ENCODE measurements at places on chromosomes 12 and 14.

GRCh38 chr14:21202463-21203358 lies 46.8 kb upstream of the OR5AU1 start:
- no peak for DNase-seq

DNA sequence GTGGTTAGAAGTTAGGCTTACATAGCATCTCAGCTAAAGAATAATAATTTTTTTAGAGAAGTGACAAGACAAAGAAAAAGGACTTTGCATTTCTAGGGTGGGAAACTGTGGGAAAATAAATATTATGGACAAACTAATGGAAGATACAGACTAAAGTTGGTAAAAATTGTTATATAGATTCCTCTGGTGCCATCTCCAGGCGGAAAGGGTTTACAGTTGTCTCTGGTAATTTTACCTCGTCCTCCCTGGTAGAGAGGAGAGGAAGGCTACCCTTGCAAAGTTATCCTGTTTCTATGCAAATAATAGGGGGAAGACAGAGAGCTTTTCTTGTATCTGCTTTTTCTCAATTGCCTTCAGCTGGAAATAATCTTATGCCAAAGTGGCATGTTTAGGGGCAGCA lies 5.2 kb downstream of the OR11G2 start:
- no peak for DNase-seq

DNA sequence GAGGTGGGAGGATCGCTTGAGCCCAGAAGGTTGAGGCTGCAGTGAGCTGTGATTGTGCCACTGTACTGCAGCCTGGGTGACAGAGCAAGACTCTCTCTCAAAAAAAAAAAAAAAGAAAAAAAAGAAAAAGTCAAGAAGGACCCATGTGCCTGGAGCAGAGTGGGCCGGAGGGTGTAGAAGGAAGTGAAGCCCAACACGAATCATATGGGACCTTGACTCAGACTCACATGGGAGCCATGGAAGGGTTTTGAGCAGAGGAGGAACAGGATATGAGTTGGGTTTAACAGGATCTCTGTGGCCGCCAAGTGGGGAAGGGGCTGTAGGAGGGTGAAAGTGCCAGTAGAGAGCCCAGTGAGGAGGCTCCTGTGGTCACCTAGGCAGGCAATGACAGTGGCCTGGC lies 165.4 kb downstream of the PHETA1 start:
- no peak for DNase-seq

- peak; percentile 16 for DNase-seq
Observed at GRCh38 chr12:30613119-30613830, 82.4 kb downstream of the IPO8 start.

DNA sequence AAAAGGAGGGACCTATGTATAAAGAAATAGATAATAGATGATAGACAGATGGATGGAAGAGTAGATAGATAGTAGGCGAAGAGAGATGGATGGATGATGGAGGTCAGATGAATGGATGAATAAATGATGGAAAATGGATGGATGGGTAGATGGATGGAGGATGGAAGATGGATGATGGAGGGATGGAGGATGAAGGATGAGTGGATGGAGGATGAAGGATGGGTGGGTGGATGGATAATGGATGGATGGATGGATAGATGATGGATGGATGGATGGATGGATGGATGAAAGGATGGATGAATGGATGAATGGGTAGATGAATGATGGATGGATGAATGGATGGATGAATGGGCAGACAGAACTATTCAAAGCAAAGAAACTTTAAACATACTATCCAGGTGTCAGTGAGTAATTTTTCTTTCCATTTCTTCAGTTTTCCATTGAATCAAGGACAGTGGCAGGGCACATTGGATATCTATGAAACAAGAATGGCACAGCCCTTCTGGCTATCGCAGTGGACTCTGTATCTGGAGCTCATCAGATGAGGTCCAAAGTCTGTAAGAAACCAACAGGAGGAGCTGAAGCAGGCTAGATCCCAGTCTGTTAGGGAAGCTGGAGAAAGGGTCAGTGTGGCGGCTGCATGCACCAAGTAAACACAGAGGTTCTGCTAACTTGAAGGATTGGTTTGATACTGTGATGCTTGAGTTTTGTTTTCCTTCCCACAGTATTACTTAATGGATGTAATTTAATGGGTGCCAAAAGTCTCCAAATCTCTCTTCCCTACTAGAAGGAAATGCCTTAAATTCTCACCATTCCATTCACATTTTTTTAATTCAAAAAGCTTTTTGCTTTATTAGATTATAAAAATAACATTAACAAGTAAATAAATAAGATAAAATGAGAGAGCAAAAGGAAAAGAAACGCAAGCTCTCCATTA lies 18.1 kb upstream of the MED13L start:
- DNase-seq, result no peak

- no peak for DNase-seq
Observed at GRCh38 chr12:56808954-56809353, 45.8 kb downstream of the HSD17B6 start.

- DNase-seq, result peak; percentile 2
Observed at GRCh38 chr12:46608431-46609272, 217.1 kb downstream of the SLC38A4 start.

- DNase-seq, result no peak
Observed at GRCh38 chr12:97754306-97754705, 291.7 kb downstream of the RMST start.

- DNase-seq, result peak; percentile 73
Observed at GRCh38 chr14:75905147-75905904, 76.5 kb downstream of the TGFB3 start.

- DNase-seq, result peak; percentile 7
Observed at GRCh38 chr14:66638689-66639088, 130.7 kb downstream of the GPHN start.

DNA sequence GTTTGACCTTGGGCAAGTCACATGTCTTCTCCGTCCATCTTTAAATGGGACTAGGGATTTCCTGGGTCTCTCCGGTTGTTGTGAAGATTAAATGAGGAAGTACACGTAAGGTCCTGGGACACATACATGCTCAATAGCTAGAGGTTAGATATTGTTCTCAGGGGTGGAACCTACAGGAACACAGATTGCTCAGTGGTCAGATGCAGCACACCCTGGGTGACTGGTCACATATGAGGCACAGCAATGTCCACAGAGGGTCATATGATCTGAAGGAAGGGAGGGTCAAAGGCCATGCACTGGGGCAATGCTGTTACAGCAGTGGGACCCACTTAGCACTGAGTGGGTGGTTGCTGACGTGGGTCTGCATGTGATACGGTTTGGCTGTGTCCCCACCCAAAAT lies 11.4 kb upstream of the SLC8B1 start:
- no peak for DNase-seq

- DNase-seq, result no peak
Observed at GRCh38 chr12:46580445-46580844, 207.9 kb upstream of the SLC38A2 start.

GRCh38 chr14:79831195-79831892 lies 380.0 kb downstream of the DIO2 start:
- DNase-seq, result no peak

GRCh38 chr14:53766106-53766505 lies 190.5 kb downstream of the BMP4 start:
- DNase-seq, result no peak

- DNase-seq, result no peak
Observed at GRCh38 chr12:30975581-30975980, 49.0 kb downstream of the TSPAN11 start.

DNA sequence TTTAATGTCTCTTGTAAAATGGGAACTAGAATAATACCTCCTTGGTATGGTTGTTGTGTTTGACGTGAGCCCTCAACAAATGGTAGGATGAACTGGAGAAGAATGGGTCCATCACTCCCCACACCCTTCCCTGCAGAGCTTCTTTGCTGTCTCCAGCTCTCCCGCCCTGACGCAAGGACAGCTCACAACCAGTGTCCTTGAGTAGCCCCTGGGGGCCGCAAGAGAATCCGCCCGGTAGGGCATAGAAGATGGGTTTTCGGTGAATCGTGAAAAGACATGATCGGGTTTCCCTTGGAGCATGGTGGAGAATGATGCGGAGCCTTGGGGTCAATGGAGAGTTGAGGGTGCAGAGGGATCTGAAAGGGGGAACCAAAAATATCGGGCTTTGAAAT lies 6.1 kb upstream of the PAX9 start:
- no peak for DNase-seq

- DNase-seq, result peak; percentile 51
Observed at GRCh38 chr12:108773798-108774788, 42.8 kb upstream of the CORO1C start.

DNA sequence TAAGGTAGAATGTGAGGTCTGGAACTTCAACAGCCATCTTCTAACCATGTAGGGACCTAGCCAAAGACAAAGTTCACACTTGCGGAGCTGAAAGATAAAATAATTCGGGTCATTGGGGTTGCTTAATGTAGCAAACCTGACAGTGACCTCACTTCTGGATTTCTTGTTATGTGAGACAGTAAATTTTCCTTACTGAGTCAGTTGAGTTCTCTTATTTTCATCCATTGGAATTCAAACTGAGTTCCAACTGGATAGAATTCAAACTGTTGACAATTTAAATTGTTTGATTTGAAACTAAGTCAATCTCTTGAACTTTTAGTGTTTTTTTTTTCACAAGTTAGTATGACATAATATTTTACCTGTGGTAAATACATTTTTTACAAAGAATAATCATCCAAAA lies 406.5 kb downstream of the ADAMTS20 start:
- no peak for DNase-seq

- no peak for DNase-seq
Observed at GRCh38 chr14:105738638-105739037, 212.3 kb downstream of the TMEM121 start.

- no peak for DNase-seq
Observed at GRCh38 chr12:109951136-109951535, 45.0 kb downstream of the GIT2 start.

- DNase-seq, result no peak
Observed at GRCh38 chr14:77488558-77488957, 10.1 kb downstream of the ISM2 start.

- DNase-seq, result no peak
Observed at GRCh38 chr12:100593490-100593889, 20.0 kb downstream of the GAS2L3 start.

GRCh38 chr12:100720016-100720654 lies 74.4 kb upstream of the ANO4 start:
- no peak for DNase-seq

DNA sequence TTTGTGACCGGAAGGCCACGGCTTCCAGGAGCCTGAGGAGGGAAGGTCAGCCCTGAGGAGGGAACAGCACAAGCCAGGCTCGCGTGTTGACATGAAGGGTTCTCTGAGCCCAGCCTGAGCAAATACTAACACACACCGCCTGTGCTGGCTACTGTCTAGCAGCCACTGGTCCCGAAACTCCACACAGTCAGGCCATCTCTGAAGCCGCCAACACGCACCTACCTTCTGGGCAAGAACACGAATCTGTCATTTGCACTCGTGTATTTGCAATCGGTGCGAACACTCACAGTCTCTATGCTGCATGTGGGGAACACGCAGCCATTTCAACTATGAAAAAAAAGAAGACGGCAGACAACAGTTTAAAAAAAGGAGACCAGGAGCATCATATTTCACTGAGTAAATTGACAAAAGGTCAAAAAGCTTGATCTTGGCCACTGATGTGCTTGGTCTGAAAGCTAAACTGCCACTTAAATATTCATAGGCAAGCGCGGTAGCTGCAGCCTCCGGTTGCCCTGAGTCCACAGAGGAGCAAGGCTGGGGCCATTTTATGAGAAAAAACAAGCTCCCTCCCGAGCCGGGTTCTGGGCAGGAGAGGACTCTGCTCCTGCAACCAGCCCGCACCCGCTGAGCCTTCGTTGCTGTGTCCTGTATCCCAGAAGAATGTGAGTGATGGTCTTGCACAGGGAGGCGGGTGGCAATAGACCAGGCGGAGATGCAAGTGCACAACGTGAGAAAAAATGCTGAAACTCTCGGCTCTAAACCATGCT lies 57.8 kb downstream of the RIMBP2 start:
- DNase-seq, result no peak

DNA sequence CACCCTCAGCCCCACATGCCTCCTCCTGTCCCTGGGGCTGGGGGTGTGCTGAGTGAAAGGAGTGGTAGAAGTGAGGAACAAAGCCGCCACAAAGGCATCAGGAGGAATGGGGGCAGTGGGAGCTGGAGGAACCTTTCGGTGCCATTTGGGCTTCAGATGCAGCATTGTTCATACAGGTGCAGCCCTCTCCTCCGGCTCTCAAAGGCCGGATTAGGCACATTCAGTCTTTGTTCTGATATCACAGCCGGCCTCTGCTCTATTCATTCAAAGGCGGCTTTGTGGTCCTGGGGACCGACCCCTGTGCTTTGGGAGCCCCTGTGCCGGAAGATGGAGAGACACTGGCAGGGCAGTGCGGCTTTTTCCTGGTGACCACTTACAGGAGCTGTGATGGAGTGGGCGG lies 53.2 kb downstream of the SMOC1 start:
- no peak for DNase-seq

- DNase-seq, result no peak
Observed at GRCh38 chr12:94832780-94833681, 170.5 kb downstream of the NDUFA12 start.

GRCh38 chr12:123059500-123059899 lies 79.0 kb downstream of the ARL6IP4 start:
- no peak for DNase-seq

DNA sequence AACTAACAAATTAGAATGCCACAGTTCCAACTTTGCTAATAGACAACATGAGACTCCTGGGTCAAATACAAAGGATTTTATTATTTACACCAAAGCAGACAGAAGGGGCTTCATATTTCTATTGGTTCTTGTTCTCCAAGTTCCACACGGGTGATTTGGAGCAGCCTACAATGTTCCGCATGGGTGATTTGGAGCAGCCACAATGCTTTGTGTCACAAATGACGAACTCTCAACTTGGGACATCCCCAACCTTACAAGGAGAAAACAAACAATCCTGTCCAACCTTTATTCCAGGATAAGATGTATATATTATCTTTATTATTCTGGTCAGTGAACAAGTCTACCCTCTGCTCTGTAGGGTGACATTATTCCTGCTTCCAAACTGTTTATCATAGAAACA lies 694.3 kb upstream of the MGAT4C start:
- no peak for DNase-seq

GRCh38 chr12:78568321-78569020 lies 296.1 kb upstream of the SYT1 start:
- no peak for DNase-seq

DNA sequence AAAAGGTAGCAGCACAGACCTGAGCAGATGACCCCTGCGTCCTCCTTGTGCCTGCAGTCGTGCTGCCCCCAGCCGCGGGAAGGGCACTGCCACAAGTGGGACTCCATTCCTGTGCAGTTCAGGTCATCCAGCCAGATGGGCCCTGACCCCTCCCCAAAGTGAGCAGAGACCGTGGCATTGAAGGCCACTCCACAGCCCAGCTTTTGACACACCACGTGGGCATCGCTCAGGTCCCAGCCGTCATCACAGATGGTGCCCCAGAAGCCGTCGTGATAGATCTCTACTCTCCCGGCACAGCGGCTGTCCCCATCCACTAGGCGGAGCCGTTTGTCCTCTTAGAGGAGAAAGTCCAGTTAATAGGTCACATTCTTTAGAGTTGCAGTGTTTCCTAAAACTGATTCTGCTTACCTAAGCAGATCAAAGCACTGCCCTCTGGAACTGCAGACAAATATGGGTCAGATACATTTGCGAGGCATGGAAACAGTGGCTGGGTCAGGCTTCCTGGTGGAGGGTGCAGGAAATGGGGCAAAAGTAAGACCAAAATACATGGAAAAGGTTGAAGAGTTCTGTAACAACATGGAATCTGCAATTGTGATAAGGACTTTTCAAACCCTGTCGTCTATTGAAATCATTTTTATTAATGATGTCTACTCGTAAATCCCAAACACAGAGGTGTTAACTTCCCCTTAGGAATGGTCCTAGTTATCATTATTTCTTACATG lies 69.4 kb downstream of the CD163L1 start:
- DNase-seq, result peak; percentile 86

- DNase-seq, result no peak
Observed at GRCh38 chr14:49966971-49967630, 74.2 kb downstream of the ARF6 start.

All from hematopoietic multipotent progenitor cell treated with erythropoietin and hydrocortisone succinate and interleukin-3 and kit ligand, for 4 days (in vitro differentiated cells).